Large intestine (tissue), 12 donors: ENCODE measurements at places on chromosomes 13 and 19.

GRCh38 chr19:30361721-30362120, 10.5 kb upstream of the ZNF536 start:
- no peaks in the 10 kb centered on the region for H3K36me3 ChIP-seq
- no peaks in the 10 kb centered on the region for H3K27me3 ChIP-seq
- H3K4me3 ChIP-seq = no peak overlapping the region
- no peak overlapping the region for H3K27ac ChIP-seq
- no peak for DNase-seq

DNA sequence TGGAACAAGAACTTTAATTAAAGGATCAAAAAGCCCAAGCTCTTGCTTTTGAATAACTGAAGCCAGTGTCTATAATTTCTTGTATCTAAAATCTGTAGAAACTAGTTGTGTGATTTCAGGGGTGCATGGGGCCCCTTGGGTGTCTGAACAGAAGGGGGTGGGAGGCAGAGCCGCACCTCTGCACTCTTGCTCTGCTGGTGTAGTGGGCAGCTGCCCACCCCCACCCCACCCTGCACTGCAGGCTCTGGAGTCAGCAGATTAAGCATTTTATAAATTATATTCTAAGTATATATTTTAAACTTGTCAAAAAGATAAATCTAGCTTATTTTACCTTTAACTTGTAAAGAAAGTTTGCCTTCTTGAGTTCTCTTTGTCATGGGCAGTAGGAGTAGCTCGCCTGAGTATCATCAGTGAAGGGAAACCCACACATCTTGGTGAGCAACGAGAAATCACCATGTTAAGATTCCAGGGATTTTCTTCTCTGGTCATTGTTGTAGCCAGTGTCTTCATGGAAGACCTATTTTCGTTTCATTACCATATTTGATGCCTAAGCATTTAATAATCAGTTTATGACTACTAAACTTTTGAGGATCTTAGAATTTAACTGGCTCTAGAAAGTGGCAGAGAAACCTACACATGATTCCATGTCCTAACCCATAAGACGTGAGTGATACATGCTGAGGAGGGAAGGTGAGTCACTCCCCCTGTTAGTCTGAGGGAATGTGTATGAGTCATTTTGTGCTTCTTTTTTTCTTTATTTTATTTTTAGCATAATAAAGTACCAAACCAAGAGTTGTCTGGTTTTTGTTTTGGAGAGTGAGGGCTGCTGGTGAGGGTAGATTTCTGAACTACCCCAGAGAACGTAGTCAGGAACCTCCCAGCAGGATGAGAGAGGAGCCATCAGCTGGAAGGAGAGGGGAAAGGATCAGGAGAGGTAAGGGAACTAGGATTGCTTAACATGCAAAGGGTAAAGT, 7.7 kb downstream of the UBE2L5 start:
- DNase-seq = no peak
- H3K36me3 ChIP-seq = no peaks in the 10 kb centered on the region
- peaks cover 3% of the 10 kb centered on the region for H3K27me3 ChIP-seq
- H3K4me1 ChIP-seq = no peaks in the 10 kb centered on the region

GRCh38 chr13:80011448-80012212, 329.3 kb downstream of the SPRY2 start:
- no peak overlapping the region for H3K27ac ChIP-seq
- peaks cover 4% of the 10 kb centered on the region for H3K4me1 ChIP-seq
- no peaks in the 10 kb centered on the region for H3K27me3 ChIP-seq
- no peak for DNase-seq

DNA sequence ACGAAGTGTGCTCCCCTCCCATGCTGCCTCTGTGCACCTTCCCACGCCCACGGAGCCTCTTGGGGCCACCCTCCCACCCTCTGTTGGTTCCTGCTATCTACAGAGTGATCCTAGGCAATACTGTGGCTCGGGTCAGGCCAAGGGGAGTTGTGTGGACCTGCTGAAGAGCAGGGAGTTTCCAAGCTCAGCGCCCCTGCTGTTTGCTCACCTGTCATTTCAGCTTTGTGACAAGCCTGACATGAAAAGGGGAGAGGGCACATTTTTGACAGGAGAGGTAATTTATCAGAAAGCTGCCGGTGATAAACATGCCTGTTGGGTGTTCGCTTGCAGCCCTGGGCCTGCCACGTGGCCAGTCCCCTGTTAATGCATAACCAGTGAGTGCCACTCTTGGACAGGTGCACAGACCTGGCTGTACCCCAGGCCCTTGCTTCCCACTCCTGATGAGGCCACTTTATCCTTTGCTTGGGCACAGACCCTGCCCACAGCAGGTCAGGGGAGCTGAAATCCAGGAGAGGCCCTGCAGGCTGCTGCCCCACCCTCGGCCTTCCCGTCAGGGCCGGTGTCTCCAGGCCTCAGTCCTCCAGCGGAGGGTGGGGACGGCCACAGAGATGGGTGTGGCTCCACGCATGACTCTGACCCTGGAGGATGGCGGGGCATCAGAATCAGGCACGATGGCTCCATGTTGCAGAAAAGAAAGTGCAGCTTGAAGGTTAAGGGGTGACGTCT, 201.5 kb upstream of the GPR12 start:
- peak overlapping the region; percentile 94 for H3K27ac ChIP-seq
- H3K4me3 ChIP-seq = no peak overlapping the region
- peak; percentile 96 for DNase-seq

GRCh38 chr13:94664889-94665288, 47.5 kb downstream of the SOX21 start:
- H3K27ac ChIP-seq = no peak overlapping the region
- H3K4me3 ChIP-seq = no peak overlapping the region
- peaks cover 47% of the 10 kb centered on the region for H3K27me3 ChIP-seq

DNA sequence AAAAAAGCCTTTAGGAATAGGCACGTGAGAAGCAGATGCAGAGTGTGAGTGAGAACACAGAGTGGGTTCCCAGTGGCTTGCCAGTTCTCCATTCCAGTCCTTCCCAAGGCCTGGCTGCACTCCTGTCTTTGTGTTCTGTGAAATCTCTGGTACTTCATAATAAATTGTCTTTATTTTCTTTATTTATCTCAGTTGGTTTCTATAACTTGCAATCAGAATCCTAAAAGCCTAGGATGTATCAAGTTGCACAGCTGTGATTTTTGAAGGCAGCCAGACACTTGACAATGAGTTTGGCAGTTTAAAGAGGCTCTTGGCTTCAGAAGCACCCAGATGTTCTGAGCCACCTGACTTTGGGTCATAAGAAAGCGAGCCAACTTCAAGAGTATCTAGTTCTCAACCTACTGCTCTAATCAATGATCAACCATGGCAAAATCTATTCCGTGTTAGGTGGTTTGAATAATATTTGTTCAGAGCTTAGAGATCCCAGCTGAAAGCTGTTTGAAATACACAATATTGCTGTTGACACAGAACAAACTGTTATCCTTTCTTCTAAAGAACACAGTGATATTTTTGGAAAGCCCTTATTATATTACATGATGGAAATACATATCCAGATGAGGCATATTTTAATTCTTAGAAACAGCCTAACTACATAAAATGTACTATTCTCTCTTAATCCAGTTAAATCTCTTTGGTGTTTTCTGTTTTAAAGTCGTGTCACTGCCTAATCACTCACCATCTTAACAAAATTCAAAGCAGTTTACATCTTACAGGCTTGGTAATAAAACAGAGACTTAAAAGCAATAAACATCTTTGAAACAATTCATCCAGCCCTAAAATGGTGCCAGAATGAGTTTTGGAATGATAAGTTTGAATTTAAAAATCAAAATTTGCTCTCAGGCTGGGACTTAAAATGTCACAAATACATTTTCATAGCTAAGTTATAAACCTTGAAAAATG, 483.0 kb upstream of the NBEA start:
- DNase-seq = no peak
- no peaks in the 10 kb centered on the region for H3K4me1 ChIP-seq
- no peaks in the 10 kb centered on the region for H3K27me3 ChIP-seq
- H3K4me3 ChIP-seq = no peak overlapping the region

- H3K27me3 ChIP-seq = no peaks in the 10 kb centered on the region
- H3K4me3 ChIP-seq = no peak overlapping the region
- no peaks in the 10 kb centered on the region for H3K36me3 ChIP-seq
- H3K4me1 ChIP-seq = no peaks in the 10 kb centered on the region
- DNase-seq = no peak
Measured at GRCh38 chr13:48497669-48498068, 35.2 kb downstream of the RCBTB2 start.

DNA sequence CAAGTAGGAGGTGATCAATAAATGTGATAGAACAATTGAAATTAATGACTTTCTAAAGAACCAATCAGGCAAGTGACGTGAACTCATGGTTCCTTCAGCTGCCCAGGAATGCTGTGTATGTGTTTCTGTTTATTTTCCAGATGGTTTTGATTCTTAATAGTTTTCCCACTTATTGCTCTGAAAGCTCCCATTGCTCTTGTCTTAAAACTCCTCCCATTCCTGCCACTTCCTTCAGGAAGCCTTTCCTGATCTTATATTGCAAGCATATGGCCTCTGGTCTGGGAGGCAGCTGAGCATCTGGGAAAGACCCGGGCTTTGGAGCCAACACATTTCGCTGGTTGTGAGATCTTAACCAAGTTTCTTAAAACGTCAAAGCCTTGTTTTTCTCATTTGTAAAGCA, 17.1 kb upstream of the LATS2 start:
- peaks cover 39% of the 10 kb centered on the region for H3K27me3 ChIP-seq
- DNase-seq = no peak
- no peaks in the 10 kb centered on the region for H3K4me1 ChIP-seq
- no peak overlapping the region for H3K27ac ChIP-seq
- no peak overlapping the region for H3K4me3 ChIP-seq
- no peaks in the 10 kb centered on the region for H3K36me3 ChIP-seq

GRCh38 chr13:85650613-85651012, 148.6 kb downstream of the SLITRK6 start:
- no peak overlapping the region for H3K27ac ChIP-seq
- H3K36me3 ChIP-seq = no peaks in the 10 kb centered on the region
- H3K4me1 ChIP-seq = no peaks in the 10 kb centered on the region
- no peak for DNase-seq
- H3K4me3 ChIP-seq = no peak overlapping the region

DNA sequence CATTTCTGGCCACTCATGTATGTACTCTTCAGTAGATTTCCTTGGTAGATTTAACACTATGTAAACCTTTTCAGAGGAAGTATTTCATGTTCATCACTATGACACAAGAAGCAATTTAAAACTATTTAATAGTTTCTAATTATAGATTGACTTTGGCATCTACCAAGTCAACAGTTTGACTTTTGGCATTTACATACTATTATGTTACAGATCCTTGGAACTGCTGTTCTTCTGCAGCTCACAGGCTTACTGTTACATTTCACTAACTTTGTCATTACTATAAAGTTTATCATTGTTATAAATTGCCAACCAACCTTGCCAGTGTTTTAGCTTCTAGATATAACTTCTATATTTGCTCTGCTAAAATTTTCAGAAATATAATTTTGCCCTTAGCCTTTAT, 18.7 kb downstream of the SUPT20H start:
- H3K4me1 ChIP-seq = no peaks in the 10 kb centered on the region
- H3K27me3 ChIP-seq = no peaks in the 10 kb centered on the region
- peaks cover 68% of the 10 kb centered on the region for H3K36me3 ChIP-seq
- no peak overlapping the region for H3K27ac ChIP-seq

DNA sequence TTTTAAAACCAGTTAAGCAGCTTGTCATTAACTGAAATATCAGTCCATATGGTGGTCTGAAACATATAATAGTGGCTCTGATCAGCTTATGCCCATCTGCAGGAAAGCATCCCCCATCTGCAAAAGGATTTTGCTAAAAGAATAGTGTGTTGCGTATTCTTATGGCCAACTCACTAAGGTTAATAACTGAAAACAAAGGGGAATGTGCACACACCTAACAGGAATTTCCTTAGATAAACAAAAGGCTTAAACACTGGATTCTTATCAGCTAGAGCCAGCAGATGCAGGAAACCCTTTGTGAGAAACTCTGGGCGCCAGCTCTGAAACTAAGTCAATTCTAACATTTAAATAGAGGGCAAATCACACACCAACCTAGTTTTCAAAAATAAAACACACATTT, 22.1 kb downstream of the VPS36 start:
- H3K27me3 ChIP-seq = no peaks in the 10 kb centered on the region
- H3K36me3 ChIP-seq = peaks cover 49% of the 10 kb centered on the region
- H3K4me1 ChIP-seq = no peaks in the 10 kb centered on the region
- no peak overlapping the region for H3K4me3 ChIP-seq

DNA sequence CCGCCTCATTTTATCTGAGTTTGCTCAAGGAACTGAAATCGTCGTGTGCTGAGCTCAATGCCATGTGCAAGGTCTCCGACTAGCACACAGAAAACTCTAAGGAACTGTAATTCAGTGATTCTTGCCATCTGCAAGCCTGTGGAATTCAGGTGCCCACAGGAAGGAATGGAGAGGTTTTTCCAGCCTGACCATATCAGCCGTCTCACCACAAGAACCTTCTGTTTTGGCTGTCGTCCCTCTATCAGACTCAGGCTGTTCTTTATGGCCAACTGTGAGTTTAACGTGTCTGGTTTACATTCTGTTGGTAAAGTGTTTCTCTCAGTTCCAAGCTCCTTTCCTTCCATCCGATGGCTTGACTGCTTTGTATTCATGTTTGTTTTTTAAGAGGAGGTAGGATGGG, 293.5 kb downstream of the SPRY2 start:
- H3K36me3 ChIP-seq = no peaks in the 10 kb centered on the region
- H3K27me3 ChIP-seq = no peaks in the 10 kb centered on the region
- no peak overlapping the region for H3K4me3 ChIP-seq

- H3K27ac ChIP-seq = no peak overlapping the region
- H3K4me3 ChIP-seq = no peak overlapping the region
- H3K36me3 ChIP-seq = no peaks in the 10 kb centered on the region
- no peaks in the 10 kb centered on the region for H3K27me3 ChIP-seq
Measured at GRCh38 chr13:36571444-36571843, 102.4 kb upstream of the SERTM1 start.

DNA sequence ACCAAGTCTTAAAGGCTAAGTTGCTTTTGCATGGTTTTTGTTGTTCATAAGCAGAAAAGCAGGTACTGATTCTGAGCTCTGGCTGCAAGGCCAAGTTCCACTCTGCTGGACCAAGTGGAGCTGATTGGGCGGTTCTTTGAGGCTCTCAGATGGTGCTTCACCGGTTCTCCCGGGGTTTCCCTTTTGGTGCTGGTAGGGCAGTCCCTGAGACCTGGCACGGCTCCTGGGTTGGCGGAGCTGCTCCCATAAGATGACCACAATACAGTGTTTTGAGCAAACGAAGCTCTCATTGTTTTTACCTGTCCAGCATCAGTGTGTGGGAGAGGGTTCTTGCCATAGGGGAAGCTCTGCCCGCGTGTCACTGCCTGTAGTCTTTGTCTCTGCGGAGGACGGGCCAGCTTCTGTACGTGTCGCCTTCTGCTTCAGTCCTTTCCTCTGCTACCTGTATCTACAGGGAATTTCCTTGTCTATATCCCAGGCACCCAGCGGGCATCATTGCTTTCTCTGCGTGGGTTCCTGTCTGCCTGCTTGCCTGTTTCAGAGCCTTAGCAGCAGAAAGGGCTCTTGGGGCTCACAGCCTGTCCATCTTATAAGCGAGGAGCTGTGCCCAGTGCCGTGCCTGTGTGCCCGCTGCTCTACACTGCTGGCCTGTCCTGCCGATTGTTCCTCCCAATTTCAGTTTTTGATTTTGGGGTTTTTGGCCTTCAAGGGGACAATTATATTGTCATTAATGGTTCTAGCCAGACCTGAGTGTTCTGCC, 2.3 kb downstream of the U2AF2 start:
- no peak overlapping the region for H3K27ac ChIP-seq
- H3K4me3 ChIP-seq = peak overlapping the region; percentile 99
- no peak for DNase-seq
- peaks cover 43% of the 10 kb centered on the region for H3K36me3 ChIP-seq
- no peaks in the 10 kb centered on the region for H3K27me3 ChIP-seq

- no peaks in the 10 kb centered on the region for H3K27me3 ChIP-seq
- H3K36me3 ChIP-seq = peaks cover 22% of the 10 kb centered on the region
- peak within 1 kb of the TSS; percentile 40 for H3K4me3 ChIP-seq
- H3K27ac ChIP-seq = no peak within 1 kb of the TSS
- no peak for DNase-seq
- no peaks in the 10 kb centered on the region for H3K4me1 ChIP-seq
Measured at GRCh38 chr19:45814851-45815480, at the start of gene RSPH6A. TSS of gene RSPH6A (minus strand) at chr19:45815308. CDS start at chr19:45815176, 132 bp downstream.
